Urinary bladder (tissue), 4 donors: ENCODE measurements at places on chromosomes 5 and 9.

- no peak for DNase-seq
Measured at GRCh38 chr9:21589344-21590056, 107.4 kb upstream of the IFNE start.

GRCh38 chr5:8050616-8051175, 181.7 kb downstream of the MTRR start:
- DNase-seq = no peak

GRCh38 chr5:138148811-138149210, 9.6 kb upstream of the NME5 start:
- no peak for DNase-seq

GRCh38 chr9:72274441-72274840, 90.6 kb downstream of the ZFAND5 start:
- no peak for DNase-seq
